RWPE1 (cell line): ENCODE measurements at places on chromosomes 11 and 22.

GRCh38 chr11:3156282-3156660 lies 8.8 kb downstream of the OSBPL5 start:
- no peak for DNase-seq

DNA sequence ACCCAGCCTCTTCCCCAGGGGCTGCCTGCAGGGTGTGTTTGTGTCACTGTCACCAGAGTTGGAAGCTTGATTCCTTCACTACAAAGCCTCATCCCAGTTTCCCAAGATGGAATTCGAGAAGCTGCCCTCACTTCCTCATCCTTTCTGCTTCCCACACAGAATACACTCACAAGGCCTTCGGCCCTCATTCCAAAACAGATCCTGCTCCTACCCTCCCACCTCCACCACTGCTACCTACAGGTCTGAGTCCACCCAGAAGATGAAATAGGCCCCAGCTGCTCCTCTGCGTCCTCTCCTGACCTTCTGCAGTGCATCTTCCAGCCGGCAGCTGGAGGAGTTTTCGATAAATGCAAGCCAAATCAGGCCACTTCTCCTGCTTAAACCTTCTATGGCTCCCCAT lies 6.8 kb upstream of the WNT7B start:
- DNase-seq: no peak

DNA sequence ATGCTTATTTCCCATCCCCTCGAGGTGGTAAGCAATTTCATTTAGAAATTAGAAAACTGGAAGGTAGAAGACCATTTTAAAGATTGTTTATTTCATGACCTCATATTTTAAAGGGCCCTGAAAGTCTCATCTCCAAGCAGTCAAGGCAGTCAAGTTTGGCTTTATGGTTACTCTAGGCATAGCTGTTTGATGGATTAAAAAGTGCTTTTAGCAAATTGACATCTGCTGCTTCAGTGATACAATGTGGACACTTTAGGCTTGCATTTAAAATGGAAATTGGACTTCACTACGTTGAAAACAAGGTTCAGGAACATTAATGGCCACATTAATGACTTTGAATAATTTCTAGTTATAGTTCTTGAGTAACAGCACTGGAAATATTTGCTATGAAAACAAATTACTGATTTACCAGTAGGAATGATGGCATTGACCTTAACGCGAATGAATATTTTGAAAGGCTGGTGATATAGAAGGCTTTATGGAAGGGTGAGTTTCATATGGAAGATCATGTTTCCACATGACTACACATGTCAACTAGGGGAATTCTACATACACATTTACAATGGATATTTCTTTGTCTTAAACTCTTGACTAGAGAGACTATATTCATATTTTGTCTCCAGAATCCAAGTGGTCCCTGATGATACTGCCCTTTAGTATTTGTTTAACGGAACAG lies 873.5 kb downstream of the JRKL start:
- no peak for DNase-seq

DNA sequence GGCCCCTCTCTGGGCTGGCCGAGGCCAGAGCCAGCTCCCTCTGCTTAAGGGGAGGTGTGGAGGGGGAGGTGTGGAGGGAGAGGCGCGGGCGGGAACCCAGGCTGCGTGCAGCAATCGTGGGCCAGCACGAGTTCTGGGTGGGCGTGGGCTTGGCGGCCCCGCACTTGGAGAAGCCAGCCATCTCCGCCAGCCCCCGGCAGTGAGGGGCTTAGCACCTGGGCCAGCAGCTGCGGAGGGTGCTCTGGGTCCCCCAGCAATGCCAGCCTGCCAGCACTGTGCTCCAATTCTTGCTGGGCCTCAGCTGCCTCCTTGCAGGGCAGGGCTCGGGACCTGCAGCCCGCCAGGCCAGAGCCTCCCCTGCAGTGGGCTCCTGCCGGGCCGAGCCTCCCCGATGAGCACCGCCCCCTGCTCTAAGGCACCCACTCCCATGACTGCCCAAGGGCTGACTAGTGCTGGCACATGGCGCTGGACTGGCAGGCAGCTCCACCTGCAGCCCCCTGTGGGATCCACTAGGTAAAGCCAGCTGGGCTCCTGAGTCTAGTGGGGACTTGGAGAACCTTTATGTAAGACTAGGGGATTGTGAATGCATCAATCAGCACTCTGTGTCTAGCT lies 96.7 kb upstream of the OR9G4 start:
- DNase-seq: no peak

DNA sequence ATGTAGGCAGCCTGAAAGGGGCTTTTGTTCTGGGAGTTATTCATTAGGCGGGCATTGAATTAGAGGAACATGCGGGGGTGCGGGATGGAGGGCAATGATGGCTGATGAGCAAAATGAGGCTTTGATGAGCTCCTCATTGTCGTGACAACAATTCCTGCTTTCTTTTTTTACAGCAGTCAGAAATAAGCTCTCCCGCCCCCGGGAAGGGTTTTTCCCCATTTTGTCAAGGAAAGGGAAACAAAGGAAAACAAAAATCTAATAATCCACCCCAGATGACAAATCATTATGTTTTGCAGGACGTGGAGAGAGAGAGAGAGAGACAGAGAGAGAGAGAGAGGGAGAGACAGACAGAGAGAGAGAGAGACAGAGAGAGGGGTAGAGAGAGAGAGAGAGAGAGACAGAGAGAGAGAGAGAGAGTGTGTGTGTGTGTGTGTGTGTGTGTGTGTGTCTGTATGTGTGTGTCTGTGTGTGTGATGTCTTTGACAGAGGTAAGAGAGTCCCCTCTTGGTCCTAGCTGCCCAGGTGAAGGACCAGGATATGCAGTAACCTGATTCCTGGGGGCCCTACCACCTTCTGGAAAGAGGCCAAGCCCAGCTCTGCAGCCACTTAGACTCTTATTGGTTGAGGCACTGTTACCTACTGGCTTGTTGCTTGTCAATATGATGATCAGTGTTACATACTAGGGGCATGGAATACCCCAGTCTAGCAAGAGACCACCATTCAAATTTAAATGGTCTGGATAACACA lies 46.7 kb upstream of the PARVA start:
- DNase-seq: no peak

DNA sequence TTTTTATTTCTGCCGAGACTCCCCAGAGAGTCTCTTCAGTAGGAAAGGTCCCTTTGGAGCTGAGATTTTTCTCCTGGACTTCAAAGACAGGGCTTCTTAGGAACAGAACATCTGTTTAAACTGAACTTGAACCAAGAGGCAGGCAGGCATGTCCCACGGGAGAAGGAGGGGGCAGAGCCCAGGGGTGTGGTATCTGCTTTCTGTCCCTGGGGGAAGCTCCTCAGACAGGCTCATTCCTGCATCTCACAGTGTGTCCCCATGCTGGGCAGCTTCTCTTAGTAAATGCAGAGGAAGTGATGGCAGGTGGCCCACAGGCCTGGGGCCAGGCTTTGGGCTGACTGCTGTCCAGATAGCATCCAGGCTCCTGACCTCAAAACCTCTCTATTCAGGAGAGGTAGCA lies 47.3 kb downstream of the TSPAN18 start:
- DNase-seq: no peak

GRCh38 chr11:95716266-95716665 lies 73.3 kb downstream of the FAM76B start:
- DNase-seq: no peak

DNA sequence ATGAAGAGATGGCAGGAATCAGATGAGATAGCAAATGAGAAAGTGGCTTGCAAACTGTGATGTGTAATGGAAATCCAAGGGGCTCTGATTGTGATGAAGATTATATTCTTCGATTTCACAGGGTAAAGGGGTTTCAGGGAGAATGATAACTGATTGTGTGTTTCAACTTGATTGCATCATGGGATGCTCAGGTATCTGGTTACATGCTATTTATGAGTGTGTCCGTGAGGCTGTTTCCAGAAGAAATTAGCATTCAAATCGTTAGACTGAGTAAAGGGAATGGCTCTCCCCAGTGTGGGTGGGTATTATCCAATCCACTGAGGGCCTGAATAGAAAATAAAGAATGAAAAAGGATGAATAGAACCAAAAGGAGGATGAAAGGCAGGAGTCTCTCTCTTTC lies 278.7 kb upstream of the LARGE1 start:
- DNase-seq: no peak

DNA sequence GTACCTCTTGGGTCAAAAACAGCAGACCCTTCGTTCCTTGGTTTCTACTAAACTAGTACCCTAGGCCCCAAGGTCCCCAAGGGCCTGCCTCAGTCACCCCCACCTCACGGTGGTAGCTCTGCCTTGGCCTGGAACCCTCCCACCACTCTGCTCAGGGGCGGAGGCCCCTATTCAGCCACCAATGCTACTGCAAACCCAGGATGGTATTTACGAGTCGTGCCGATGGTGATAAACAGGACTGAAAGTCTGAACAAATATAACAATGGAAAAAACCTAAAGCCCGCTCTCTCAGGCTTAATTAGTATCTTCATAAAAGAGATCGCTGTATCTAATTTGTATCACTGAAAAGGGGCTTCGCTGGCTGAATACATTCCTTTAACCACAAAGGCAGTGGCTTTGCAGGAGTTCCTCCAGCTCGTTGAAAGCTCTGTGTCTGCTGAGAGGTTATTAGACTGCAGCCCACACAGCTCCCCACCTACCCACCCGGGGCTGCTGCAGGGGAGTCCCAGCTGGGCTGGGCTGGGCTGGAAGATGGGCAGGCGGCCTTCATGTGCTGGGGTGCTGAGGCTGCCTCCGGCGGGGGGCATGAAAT lies 15.2 kb downstream of the SHISAL1 start:
- no peak for DNase-seq

GRCh38 chr11:61569701-61570100 lies 11.2 kb downstream of the SYT7 start:
- no peak for DNase-seq

DNA sequence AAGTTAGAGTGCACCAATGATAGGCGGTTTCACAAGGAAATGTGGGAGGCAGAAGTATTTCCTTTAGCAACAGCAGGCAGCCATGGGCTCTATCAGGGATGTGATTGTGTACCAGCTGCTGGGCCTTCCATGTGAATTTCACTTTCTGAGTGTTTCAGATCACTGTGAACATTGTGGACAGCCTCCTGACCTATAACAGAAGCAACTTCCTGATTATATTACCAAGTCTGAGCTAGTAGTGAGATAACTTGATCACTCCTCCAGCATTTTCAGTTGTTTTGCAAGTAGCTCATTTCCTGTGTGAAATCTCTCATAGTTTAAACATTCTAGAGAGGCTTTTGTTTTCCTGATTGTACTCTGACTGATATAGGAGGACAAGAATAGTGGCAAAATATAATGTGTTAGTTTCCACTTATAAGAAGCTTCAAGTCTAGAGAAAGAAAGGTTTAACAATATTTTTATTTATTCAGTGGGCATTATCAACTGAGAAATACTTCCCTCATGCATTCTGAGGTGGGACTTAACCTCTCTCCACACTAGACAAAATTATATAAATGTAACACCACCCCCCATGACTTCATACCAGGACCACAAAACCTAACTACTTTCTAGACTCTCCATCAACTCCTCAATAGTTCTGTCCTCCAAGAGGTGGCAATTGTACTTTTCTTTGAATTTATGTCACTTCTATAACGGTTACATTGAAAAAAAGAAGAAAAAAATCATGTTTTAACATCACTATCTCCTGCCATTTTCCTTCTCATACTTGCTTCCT lies 184.2 kb upstream of the LUZP2 start:
- no peak for DNase-seq

- DNase-seq: no peak
Observed at GRCh38 chr22:24159650-24160049, 21.6 kb upstream of the SUSD2 start.

GRCh38 chr22:40276996-40277823 lies 69.1 kb upstream of the ADSL start:
- peak; percentile 8 for DNase-seq

- peak; percentile 50 for DNase-seq
Observed at GRCh38 chr11:1041471-1041870, 5.0 kb upstream of the MUC6 start.

DNA sequence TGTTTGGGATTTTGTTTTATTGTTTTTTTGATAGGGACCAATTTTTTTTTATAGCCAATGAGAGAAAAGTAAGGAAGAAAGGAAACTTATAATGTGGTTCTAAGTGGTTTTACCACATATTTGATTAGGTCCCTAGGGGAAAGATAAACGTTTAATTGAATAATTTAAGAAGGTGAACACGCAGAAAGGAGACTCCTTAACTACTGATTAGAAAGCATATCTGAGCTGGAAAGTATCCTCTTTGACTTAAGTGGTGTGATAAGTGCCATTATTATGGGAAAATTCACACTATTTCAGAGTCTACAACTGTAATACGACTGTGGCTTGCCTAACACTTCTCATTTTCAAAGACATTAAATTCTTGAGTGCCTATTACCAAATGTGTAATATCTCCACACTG lies 106.5 kb upstream of the GRAMD1B start:
- DNase-seq: no peak

DNA sequence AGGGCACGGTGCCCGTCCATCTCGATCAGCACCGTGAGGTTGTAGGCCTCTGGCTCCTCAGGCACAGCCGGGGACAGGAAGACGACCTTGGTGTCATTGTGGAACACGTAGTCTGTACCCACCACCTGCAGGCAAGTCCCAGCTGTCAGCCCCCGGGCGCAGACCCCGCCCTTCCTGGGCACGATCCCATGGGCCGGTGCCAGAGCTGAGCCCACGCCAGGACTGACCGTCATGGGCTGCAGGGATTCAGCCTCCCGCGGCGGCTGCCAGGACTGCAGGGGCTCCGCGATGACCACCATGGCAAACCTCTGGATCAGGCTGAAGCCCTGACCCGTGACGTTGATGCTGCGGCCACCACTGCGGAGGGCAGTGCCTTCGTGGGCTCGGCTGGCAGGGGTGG lies 11.8 kb upstream of the MAPK11 start:
- no peak for DNase-seq

DNA sequence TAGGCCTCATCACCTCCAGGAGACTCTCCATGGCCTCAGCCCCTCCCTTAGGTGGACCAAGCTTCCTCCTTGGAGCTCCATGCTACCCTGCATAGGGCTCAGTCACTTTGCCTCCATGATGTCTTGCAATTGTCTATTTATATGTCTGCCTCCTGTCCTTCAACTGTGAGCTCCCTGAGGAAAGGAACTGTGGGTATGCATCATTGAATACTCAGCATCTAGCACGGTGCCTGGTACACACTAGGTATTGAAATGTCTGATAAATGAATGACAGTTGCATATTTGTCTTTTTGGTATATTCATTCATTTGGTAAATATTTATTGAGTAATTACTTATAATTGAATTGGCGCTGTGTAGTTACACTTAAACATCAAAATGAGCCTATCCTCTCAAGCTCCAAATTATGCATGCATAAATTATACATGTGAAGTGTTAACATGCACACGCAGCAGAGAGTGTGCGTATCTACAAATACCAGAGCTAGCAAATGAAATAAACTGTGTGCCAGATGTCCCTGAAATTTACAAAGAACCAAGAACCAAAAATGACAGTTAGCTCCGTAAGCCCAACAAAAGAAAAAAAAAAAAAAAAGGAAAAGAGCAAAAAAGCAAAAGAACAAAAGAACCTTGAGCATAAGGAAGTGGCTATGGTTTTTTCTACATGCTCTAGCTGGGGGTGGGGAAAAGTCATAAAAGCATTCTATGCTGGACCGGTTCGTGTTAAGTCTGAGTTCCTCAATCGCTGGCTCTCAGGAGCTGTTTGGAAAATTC lies 25.2 kb downstream of the GRAP2 start:
- no peak for DNase-seq

GRCh38 chr11:126426106-126426505 lies 70.6 kb downstream of the ST3GAL4 start:
- no peak for DNase-seq

- no peak for DNase-seq
Observed at GRCh38 chr11:2881981-2882375, 3.6 kb downstream of the CDKN1C start.

- peak; percentile 49 for DNase-seq
Observed at GRCh38 chr22:39170825-39171622, 18.5 kb upstream of the CBX7 start.

- DNase-seq: no peak
Observed at GRCh38 chr11:130814440-130815096, 101.7 kb downstream of the SNX19 start.
